ENCODE measurements at places on chromosomes 16 and 17.

- no peak for DNase-seq
Measured at GRCh38 chr16:46808997-46809396, 22.0 kb downstream of the C16orf87 start.

GRCh38 chr16:14111713-14112538, 40.8 kb downstream of the MRTFB start:
- DNase-seq = no peak

GRCh38 chr16:30007378-30007895, 3.4 kb downstream of the DOC2A start:
- no peak for DNase-seq

DNA sequence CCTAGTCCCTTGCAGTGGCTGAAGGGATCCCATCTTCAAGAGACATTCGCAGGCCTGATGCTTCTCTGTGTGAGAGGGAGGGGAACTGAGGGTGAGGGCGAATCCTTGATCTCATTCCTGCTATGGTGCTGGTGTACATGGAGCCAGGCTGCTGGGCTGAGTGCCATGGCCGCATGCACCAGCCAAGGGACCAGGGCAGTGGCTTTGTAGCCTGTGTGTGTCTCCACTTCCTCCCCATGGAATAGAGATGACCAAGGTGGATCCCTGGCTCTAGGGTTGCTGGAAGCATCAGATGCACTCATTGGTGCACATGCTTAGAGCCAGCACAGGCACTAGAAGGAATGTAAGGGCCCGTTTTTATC, 195.0 kb downstream of the FOXL1 start:
- no peak for DNase-seq

All from activated CD4-positive, alpha-beta T cell treated with anti-CD3 and anti-CD28 coated beads for 1 hour (primary cell).